ENCODE measurements at places on chromosomes 3 and 15.

- no peak for DNase-seq
Observed at GRCh38 chr3:55124371-55124770, 196.5 kb upstream of the LRTM1 start.

GRCh38 chr3:188400494-188401243 is 246.7 kb downstream of the LPP start:
- DNase-seq, result no peak

GRCh38 chr3:6437631-6438030 is 423.3 kb upstream of the GRM7 start:
- no peak for DNase-seq

GRCh38 chr15:37046876-37047614 is 53.3 kb downstream of the MEIS2 start:
- no peak for DNase-seq

GRCh38 chr3:17213102-17213501 is 328.3 kb downstream of the PLCL2 start:
- DNase-seq, result no peak

DNA sequence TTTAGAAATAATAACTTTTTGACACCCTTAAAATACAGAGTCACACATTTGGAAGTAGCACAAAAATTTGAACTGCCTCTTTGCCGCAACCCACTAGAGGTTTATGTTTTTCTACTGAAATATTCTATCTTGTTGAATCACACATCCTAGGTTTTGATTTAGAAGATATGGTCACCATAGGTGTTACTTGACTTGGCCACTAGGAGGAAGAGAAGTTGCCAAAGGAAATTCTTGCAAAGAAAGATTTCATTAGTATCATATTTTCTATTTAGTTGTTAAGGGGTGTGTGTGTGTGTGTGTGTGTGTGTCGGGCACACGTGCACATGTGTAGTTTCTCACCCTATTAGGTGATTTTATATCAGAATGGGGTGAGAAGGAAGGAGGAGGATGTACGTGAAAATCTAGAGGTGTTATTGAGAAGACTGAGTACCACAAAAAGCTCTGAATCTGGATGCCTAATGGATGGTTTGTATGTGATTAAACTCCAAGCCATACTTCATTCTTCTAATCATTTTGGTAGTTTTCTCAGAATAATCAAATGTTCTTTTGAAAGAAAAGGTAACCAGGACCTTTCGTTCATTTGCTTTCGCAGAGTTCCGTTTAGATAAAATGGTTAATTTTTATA is 31.5 kb downstream of the ZFAND6 start:
- DNase-seq, result no peak

- no peak for DNase-seq
Observed at GRCh38 chr3:53166781-53167291, 5.8 kb downstream of the PRKCD start.

- no peak for DNase-seq
Observed at GRCh38 chr3:74346896-74347295, 267.6 kb downstream of the CNTN3 start.

GRCh38 chr15:66912001-66912400 is 153.4 kb upstream of the SMAD3 start:
- no peak for DNase-seq
